ENCODE measurements at places on chromosomes 1 and 21. TPM values are rescaled to one million over a fixed set of nuclear protein-coding genes. Genes with fewer than 3 reads are reported as not detected.

DNA sequence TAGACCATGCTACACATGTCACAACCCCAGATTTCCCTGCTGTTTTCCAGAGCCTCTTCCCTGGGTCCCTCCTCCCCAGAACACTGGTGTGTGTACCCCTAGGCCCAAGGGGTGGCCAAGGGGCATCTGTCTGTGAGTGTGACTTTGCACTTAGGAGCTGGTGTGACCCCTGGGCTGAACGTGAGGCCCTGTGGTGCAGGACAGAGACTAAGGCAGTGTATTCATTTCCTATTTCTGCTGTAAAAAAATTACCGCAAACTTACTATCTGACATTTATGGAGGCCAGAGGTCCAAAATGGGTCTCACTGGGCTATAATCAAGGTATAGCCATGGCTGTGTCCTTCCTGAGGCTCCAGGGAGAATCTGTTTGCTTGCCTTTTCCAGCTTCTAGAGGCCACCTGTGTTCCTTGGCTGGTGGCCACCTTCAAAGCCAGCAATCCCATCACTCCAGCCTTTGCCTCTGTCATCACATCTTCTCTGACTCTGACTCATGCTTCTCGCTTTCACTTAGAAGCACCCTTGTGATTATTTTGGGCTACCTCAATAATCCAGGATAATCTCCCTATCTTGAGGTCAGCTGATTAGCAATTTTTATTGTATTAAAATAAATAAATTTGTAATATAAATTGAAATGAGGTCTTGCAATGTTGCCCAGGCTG lies 24.0 kb upstream of the ELOA start:
- DNase-seq: no peak

- no peak for DNase-seq
These were observed 21.8 kb downstream of the EXOC8 start for GRCh38 chr1:231315887-231316286.

DNA sequence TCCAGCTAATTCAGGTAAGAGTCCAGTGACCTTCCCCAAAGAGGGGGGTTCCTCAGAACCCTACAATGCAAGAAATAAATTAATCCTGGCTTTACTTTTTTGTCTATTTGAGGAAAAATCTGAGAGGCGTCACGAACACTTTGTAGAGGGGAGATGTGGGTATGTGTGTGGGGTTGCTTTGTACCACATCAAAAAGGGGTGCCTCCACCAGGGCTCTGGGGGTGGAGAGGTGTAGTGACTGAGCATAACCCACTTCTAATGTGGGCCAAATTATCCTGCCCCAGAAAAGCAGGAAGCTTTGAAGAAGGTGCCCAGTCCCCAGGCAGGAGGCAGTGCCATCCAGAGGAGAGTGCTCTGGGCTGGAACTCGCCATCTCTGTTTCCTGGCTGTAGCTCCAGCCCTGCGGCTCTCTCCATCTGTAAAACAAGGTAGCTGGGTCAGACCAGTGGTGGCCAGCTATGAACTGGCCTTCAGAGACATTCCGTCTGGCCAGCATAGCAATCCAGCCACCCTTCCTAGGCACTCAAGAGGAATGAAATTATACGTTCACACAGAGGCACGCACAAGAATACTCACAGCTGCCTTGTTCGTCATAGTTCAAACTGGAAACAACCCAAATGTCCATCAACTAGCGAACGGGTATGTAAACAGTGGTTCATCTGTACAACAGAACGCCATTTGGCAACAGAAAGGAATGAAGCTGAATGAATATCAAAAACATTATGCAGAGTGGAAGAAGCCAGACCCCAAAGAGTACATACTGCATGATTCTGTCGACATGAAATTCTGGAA lies 45.4 kb upstream of the TNFRSF1B start:
- no peak for DNase-seq

CFHR4 gene
- total RNA-seq: not detected

LRRN2 gene
- 0.19 TPM for total RNA-seq

- no peak for DNase-seq
These were observed 357.1 kb downstream of the BARHL2 start for GRCh38 chr1:90359994-90360393.

DNA sequence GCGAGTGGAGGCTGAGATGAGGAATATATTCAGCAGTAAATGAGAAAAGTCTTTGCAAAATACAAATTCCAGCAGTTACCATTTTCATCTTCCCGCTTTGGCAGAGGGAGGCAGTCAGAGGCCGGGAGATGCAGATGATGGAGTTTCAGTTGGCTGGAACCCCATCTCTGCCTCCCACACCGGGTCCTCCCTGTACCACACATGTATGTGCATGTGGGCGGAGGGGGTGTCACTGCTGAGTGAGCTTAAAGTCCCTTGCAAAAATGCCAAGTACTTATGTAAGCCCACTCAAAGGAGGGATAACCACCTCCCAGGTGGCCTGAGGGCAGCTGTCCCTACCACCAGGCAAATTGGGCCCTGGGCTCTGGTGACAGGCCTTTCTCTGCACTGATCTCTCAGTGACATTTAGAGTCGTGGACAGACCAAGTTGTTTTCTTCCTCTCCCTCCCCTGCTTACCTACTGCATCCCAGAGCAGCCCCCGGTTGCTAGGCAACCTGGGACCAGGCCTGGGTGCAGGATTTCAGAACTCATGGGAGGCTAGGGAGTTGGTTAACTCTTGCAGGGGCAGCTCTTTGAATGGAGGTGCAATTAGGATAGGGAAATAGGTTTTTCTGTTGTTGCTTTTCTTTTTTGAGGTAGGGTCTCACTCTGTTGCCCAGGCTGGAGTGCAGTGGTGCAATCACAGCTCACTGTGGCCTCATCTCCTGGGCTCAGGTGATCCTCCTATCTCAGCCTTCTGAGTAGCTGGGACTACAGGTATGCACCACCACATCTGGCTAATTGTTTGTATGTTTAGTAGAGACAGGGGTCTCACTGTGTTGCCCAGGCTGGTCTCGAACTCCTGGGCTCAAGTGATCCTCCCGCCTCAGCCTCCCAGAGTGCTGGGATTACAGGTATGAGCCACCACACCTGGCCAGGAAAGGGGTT lies 17.1 kb upstream of the UBXN10 start:
- DNase-seq: no peak

DNA sequence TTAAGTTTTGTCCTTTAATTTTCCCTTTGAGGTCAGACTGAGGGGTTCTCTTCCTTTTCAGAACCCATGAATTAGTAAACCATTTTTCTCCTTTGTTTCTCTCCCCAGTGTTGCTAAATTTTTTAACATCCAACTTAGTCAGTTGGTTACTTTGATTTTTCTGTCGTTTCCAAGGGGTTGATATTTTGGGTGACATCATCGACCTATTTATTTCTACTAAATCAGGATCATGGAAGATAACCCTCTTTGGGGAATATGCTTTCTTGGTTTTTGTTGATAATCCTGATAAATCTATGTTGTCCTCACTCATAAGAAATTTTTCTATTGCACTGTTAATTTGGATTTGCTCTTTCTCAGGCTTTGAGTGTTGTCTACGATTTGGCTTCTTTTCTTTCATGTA lies 40.9 kb downstream of the LRRC53 start:
- DNase-seq: no peak

DNA sequence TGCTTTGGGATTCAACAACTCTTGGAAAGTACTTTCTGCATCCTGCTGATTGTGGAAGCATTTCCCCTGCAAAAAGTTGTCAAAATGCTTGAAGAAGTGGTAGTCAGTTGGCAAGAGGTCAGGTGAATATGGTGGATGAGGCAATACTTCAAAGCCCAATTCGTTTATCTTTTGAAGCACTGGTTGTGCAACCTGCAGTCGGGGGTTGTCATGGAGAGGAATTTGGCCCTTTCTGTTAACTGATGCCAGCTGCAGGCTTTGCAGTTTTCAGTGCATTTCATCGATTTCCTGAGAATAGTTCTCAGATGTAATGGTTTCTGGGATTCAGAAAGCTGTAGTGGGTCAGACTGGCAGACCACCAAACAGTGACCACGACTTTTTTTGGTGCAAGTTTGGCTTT lies 47.6 kb upstream of the GJA5 start:
- DNase-seq: no peak

GRCh38 chr1:111832521-111833155 lies 76.9 kb downstream of the DDX20 start:
- DNase-seq: no peak

FGR gene
- total RNA-seq: not detected

AMPD1 gene
- not detected for total RNA-seq

AGT gene
- total RNA-seq: not detected

DNA sequence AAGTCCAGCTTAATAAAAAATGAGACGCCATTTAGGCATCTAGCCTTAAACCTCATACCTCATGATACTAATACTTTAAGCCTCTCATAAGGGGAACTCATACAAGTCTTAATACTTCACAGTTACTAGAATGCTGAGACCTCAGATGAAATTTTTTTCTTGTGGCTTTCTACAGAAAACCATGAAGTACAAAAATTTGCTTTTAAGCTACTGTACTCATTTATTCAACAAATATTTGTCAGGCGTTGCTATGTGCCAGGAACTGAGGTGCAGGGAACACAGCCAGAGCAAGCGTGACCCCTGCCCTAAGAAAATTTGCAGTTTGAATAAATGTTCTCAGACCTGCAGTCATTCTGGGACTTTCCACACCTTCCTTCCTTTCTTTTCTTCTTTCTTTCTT lies 150.6 kb downstream of the MRPL39 start:
- DNase-seq: no peak

MAB21L3 gene
- not detected for total RNA-seq

DNA sequence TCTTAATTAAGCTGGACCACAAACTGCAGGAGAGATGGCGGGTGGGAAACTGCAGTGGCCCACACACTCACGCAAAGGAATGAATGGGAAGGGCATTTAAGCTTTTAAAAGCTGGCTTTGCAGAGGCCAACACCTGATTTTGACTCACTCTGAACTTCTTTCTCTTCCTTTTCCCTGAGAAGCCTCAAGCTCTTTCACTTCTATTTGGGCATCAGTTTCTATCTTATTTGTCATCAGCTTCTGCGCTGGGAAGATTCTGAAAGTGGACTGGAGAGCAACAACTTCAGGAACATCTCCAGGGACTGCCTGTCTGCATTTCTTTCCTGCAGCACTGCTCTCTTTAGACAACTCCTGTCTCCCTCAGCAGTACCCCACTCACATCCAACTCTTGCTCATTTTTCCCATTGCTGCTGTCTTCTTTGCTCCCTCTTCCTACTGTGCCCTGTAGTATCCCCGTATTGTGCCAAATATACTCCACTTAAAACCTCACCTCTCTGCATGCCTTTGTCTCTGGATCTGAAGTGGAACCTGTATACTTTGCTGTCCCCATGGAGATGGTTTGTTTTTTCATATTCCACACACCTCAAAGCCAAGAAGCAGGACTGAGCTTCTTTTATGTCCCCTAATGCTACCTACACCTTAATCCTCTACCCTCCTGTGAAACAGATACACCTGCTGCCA lies 143.3 kb upstream of the JUN start:
- DNase-seq: no peak

DNA sequence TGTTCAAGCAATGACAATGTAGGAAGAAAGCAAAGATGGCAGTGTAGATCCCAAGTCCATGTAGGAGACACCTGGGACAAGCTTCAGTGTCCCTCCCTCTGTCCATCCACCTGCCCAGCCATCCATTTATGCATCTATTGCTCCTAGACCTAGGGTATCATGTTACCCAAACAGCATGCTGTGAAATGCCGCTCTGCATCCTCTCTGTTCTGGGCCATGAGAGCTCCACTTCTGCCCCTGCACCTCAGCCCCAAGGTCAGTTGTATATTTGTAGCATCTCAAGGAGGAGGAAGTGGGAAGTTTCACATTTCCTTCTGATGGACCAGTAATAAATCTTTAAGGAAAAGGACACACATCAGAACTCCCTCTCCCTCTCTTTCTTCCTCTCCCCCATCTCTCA lies 27.9 kb upstream of the TSPEAR start:
- DNase-seq: no peak

DNA sequence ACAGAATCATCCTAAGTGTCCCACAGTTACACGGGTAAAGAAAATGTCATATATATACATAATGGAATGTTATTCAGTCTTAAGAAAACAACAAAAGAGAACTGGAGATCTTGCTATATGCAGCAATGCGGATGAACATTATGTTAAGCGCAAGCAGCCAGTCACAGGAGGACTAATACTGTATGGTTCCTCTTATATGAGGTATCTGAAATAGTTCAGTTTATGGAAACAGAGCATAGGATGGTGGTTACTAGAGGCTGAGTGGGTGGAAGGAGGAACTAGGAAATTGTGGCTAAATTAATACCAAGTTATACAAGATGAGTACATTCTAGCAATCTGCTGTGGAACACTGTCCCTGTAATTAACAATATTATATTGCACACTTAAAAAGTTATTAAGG lies 834.3 kb downstream of the KCNT2 start:
- DNase-seq: no peak

RABGAP1L gene
- total RNA-seq: 26.6 TPM

DNA sequence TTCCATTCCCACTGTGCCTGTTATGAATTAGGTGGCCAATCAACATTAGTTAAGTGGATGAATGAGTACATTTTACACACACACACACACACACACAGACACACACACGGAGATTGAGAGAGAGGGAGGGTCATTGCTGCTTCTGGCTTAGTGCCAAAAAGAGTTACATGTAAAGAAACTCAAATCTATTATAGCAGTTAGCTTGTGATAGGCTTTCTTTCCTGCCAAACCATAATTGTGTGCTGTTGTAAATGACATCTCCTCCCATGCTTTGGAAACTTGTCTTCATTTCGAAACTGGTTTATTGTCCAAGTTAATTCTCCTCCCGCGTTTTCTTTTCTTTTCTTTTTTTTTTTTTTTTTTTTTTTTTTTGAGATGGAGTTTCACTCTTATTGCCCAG lies 1.4 kb upstream of the MT1HL1 start:
- no peak for DNase-seq

- DNase-seq: no peak
These were observed 21.8 kb upstream of the VTCN1 start for GRCh38 chr1:117232531-117232930.

DNA sequence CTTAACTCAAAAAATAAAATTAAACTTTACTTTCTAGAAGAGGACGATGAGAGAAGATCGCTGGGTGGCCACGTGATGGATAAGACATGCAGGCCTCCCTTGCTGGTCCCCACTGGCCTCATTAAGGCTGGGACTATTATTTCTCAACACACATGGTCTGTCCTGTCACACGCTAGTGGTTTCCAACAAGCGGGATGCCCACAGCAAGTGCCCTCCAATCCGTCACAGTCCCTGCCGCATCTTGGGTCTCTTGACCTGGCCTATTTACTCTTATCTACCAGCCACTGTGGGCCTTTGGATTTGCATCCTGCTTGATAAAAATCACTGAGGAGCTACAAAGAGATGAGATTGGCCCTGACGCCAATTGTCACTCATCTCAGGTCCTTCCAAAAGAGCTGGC lies 30.0 kb downstream of the CAPZB start:
- no peak for DNase-seq

DNA sequence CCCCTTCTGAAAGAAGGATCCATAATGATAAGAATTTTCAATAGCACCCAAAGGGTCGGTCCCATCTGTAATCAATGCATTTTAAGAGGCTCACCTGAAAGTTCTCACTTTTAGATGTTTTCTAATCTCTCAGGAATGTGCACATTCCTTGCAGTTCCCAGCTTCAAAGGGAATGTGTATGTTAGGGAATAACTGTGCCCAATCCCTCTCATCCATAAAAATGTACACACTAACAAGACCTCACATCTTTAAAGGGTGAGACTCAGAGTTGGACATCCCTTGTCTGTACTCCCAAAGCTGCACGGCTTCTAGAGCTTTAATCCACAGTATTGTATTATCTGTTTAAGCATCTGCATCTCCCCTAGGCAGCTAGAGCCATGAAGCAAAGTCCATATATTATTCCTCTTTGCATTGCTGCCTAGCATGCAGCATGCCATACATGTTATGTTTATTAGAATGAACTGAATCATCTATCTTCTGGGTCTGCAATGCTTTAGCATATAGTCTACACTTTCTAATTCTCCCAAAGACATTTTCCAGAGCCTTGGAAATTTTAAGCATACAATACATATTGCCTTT lies 9.3 kb upstream of the CCN1 start:
- no peak for DNase-seq

LEPR gene
- 17.0 TPM for total RNA-seq

Measured in glomerular endothelial cell (primary cell).